NT2/D1 (cell line): ENCODE measurements at places on chromosomes 3 and 15.

DNA sequence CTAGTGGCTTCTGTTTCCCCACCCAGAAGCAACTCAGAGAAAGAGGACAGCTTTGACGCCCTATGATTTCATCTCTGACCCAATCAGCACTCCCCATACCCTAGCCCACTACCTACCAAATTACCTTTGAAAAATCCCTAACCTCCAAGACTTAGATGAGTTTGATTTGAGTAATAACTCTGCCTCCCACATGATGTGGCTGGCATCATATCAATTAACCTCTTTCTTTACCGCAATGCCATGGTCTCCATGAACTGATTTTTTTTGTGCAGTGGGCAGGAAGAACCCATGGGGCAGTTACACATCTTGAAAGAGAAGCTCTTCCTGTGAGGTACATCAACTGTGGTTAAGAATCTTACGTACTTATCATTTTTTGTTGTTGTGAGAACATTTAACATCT is 25.5 kb upstream of the APOD start:
- DNase-seq, result no peak

DNA sequence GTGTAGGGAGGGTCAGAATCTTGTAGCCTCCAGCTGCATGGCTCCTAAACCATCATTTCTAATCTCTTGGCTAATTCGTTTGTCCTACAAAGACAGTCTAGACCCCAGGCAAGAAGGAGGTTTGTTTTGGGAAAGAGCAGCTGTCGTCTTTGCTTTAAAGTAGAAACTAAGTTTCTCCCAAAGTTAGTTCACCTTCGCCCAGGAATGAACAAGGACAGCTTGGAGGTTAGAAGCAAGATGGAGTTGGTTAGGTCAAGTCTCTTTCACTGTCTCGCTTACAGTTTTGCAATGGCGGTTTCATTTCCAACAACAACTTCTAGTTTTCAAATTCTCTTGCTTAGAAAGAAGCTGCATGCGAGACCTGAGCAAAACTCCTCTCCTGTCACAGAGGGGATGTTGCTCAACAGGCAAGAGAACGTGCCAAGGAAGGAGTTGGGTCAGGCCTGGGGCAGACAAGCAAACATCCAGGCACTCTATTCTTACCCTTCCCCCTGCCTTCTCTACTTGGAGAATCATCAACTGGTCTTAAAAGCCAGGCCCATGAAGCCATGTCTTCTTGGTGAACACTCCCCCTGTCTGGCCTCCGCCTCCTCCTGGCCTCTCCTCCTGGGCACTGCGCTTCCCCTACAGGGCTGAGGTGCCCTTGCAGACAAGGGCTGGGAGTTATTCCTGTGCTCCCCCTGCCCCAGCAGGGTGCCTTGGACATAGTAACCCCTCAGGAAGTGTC is 57.6 kb downstream of the TMEM44 start:
- no peak for DNase-seq

DNA sequence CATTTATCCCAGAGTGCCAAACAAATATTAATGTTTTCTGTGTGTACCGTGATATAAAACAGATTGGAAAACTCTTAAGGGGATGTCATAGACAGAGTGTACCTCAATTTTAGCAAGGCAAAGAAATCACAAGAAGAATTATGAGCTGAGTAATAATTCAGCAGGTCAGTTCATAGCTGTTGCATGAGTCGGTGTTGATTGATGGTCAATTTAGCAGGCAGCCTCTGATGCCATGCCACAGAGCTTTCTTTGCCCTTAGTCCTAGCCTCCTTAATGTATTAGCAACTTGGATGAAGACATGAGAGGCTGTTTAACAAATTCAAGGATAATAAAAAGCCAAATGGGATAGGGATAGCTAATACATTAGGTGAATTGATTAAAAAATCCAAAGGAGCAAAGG is 6.8 kb downstream of the SLC35A5 start:
- DNase-seq, result no peak

DNA sequence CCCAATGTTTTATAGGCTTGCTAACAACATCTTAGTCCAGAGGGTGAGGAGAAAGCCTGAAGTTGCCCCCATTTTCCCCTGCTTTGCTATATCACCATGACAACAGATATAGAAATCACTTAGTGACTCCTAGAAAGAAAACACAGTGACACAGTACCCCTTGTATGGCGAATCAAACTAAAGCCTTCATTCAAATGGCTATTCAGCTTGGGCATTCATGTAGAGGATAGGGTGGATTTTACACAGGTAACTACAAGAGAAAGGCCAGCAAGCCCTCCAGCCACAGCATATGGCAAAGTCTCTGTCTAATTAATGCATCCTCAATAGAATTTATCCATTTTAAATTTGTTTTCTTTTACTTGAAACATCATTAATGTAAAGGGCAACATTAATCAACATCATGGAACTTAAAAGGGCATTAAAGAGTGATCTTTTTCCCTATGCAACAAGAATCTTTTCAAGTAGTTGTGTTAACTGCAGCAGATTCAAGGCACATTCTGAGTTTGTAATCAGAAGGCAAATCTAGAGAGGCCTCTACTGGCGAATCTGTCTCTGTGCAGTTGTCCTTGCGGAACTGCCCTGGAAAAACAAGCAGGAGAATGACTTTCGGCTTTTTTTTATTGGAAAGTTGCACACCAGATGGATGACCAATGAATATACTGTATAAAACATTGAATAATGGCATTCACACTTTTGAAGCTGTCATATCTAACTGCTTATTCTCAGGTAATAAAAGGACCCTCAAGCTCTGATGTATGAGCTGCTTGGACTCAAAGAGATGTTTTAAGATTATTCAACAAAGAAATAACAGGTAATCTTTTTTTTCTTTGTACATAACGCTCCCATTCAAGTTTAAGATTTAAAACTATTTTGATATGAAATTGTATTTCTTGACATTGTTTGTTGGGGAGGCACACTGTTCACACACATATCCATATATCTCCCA is 621.7 kb upstream of the AGTR1 start:
- DNase-seq, result peak; percentile 36

DNA sequence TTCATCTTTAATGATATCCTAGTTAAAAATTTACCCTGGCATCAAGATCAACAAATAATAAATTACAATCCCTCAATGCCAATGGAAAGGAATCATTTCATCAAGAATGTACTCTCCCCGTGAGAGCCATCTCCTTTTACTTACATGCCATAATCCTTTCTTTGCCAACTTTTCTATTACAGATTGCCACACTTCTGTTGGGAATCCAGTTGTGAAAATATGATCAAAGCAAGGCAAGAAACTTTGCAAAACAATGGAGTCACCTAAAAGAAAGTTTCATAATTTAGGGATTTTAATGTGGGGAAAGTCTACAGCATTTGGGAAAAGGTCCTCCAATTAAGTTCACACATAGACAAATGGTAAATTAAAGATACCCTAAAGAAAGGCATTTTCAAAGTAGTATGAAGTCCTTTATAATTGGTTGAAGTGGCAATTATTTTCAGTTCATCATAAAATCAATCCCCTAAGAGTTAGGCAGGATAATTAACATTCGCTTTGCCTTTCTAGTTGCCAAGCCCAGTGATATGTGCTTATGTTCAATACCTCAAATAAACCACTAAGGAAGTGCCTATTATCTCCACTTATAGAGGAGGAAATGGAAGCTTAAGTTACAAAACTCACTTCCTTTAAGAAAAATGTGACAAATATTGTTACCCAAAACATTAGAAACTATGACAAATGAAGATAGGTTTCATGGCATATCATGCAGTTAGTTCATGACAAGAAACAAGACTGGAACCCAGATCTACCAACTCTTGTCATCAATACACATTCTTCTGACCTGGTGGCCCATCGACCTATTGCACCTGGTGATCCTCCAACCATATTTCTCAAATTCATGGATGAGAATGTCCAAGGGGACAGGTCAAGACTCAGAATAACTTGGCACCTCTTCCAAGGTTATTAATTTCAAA is 49.1 kb downstream of the TRANK1 start:
- DNase-seq, result no peak

GRCh38 chr3:192482391-192482790 is 244.9 kb downstream of the FGF12 start:
- no peak for DNase-seq

GRCh38 chr3:159839561-159840379 is 148.9 kb upstream of the IL12A start:
- DNase-seq, result peak; percentile 59

- no peak for DNase-seq
Observed at GRCh38 chr15:63380808-63381282, 801 bp downstream of the CA12 start.

GRCh38 chr3:82087958-82088357 is 326.5 kb upstream of the GBE1 start:
- no peak for DNase-seq

GRCh38 chr3:58260261-58260731 is 22.7 kb downstream of the ABHD6 start:
- DNase-seq, result no peak

DNA sequence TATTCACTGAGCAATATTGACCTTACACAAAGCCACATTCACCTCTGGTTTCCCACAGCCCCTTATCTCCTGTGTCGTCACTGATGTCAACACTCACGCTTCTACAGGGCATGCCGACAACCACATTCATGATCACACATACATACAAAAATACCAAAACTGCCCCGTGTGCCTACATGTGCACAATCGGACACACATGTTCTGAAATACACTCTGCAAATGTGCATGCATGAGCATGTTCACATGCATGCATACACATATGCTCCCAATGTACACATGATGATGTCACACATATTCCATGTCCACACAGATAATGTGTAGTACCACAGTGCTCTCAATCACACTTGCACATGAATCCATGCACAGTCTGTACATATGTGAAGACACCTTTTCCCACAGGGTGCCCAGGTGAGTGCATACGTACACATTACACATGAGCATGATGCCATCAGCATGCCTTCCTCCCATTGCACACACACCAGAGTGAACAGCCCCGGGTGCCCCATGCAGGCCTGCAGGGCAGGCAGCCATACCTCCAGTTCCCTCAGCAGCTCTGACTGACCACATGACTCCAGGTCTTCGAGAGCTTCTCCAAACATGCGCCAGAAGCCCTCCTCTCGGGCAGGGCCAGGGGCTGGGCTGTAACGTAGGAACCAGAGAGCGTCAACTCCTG is 37.0 kb downstream of the GRIP2 start:
- no peak for DNase-seq

- no peak for DNase-seq
Observed at GRCh38 chr3:45034612-45035252, 8.6 kb downstream of the CLEC3B start.

- DNase-seq, result no peak
Observed at GRCh38 chr3:173217127-173217526, 76.1 kb upstream of the SPATA16 start.

DNA sequence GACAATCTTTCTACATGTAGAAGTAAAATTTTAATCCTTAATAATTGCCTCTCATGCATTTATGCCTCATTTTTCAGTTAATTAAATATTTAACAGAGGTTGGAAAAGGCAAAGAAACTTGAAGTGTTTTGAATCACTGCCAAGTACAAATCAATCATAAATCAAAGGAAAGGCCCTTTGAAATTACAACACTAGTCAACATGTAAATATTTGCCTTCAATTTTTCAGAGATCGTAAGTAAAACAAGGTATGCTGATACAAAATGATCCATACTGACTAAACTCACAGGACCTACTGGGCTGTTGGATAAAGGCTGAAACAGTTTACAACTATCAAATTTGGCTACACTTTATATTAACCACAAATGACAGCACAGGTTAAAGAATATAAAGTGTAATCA is 33.9 kb downstream of the ZBBX start:
- DNase-seq, result no peak

DNA sequence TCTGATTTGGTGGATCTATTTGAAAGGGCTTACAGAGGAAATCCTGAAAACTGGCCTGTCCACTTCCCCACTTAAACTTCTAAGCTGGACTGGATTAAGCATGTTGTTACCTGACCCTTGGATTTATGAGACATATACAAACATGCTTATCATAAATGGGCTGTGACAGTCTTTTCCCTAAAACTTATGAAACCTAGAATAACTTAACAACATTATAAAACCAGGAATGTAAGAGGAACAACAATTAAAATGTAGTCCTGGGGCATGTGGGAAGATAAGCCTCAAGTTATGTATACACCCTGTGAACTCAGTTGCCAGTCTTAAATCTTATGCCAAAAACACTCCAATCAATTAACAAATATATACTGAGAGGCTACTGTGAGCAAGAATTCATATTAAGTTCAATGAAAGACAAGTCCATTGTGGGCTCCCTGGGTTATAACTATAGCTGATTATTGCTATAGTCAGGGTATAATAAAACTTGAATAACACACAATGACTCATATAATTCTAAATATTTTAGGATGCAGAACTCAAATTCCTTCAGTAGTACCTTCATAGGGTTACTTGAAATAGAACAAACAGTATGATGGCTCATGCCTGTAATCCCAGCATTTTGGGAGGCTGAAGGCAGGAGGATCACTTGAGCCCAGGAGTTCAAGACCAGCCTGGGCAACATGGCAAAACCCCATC is 87.2 kb upstream of the PPIB start:
- no peak for DNase-seq

DNA sequence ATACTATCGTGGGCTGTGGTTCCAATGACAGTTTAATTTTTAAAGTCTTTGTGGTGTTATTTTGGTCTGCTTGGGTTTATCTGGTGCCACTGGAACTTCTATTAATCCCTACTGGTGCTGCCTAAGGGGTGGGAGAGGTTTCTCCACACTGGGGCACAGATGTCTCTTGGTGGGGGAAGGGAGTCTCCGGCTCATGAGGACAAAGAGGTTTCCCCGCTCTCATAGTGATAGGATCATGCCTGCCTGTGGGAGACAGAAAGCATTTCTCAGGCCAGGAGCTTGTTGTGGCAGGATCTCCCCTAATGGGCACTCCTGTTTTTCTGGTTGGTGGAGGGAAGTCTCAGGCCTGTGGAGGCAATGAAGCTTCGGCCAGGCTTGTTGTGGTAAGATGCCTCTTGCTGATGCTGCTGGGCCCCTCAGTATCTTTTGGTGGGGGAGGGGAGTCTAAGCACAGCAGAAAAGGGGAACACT is 84.3 kb upstream of the THRB start:
- DNase-seq, result peak; percentile 11

DNA sequence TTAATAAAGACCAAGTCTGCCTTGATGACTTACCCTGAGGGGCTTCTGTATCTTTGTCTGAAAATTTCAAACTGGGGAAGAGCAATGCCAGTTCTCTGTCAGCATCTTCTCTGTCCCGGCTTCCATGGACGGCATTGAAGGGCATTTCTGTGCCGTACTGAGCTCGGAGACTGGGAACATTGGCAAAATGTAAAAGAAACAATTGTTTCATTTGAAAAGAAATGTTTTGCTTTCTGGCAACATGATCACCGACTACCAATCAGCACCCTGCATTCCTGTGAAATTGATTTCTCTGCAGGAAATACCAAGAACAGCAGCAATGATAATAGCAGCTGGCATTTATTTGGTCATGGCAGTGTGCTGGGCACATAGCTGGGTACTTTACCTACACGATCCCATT is 26.2 kb downstream of the NME9 start:
- no peak for DNase-seq

GRCh38 chr15:52200831-52201365 is 9.7 kb upstream of the GNB5 start:
- DNase-seq, result no peak

GRCh38 chr3:12706504-12707253 is 42.8 kb upstream of the RAF1 start:
- peak; percentile 79 for DNase-seq

- no peak for DNase-seq
Observed at GRCh38 chr3:182005219-182005618, 293.5 kb downstream of the SOX2 start.

GRCh38 chr3:28916713-28917499 is 364.0 kb upstream of the RBMS3 start:
- DNase-seq, result peak; percentile 32
